ENCODE measurements at places on chromosomes 5 and 9.

- DNase-seq, result no peak
Measured at GRCh38 chr9:137919649-137920141, 42.1 kb downstream of the CACNA1B start.

- DNase-seq, result peak; percentile 8
Measured at GRCh38 chr5:94707359-94707758, 88.9 kb downstream of the SLF1 start.

- no peak for DNase-seq
Measured at GRCh38 chr5:5615569-5615968, 193.1 kb downstream of the ICE1 start.

- no peak for DNase-seq
Measured at GRCh38 chr9:128405780-128406171, 14.9 kb upstream of the CERCAM start.

DNA sequence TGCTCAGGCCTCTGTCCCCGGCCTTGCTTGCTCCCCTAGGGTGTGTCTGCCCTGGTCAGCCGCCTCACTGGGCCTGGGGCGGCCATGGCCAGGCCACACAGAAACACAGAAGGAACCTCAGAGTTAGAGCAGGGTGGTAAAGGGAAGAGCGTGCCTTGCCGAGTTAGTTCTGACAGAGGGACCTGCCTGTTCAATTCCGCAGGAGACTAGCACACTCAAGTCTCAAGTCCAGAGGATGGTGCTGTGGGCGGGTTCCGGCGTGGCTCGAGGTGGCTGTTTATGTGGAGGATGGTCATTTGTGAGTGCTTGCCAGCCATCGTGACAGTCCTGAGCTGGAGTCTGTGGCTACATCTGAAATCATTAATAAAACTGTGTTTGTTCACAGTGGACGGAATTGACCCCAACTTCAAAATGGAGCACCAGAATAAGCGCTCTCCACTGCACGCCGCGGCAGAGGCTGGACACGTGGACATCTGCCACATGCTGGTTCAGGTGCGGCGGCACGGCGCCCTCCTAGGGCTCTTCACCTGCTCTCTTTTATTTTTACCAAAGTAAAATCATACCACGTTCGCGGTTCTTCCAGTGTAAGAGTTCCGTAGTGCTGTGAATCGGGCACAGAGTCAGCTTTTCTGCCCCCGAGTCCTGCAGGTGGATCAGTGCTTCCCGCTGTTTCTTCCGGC lies 95.5 kb upstream of the CACNA1B start:
- DNase-seq, result no peak

- no peak for DNase-seq
Measured at GRCh38 chr9:18676525-18676924, 202.6 kb downstream of the ADAMTSL1 start.

DNA sequence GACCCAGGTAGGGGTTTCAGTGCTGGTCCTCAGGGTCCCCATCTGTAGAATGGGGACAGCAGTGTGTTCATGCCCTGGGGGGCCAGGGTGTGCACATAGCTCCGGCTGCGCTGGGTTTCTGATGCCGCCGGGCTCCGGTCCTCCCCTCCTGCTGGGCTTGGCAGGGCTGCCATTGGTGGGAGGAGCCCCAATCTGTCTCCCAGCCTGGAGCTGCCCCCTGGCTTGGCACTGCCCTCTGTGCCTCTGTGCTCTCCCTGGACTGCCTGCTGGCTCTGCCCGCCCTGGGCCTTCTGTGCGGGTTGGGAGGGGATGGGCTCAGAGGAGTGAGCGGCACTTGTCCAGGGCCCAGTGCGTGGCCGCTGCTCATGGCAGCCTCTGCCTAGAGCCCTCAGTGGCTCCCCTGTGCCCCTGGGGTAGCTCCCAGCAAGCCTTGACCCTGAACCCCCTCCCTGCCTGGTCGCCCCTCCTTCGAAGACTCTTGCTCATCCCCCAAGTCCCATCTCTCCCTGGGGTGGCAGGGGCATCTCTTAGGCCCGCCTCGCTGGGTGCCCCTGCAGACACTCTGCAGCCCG lies 35.7 kb downstream of the RXRA start:
- DNase-seq, result no peak

GRCh38 chr5:143428738-143429420 lies 25.4 kb upstream of the NR3C1 start:
- DNase-seq, result no peak

DNA sequence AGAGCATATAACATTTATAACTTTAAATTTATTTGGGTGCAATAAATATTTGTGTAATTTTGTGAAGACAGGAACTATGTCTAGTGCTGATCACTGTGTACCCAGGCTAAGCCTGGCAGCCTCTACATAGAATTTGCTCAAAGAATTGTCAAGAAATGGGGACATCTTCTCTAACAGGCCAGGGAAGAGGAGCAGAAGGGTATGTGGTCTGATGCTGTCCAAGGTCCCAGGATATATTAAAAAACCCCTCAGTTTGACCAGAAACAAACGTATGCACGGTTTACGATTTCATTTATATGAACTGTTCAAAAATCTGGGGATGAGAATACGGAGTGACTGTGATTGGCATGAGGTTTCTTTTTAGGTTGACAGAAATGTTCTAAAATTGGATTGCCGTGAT lies 55.9 kb downstream of the MAT2B start:
- DNase-seq, result no peak

DNA sequence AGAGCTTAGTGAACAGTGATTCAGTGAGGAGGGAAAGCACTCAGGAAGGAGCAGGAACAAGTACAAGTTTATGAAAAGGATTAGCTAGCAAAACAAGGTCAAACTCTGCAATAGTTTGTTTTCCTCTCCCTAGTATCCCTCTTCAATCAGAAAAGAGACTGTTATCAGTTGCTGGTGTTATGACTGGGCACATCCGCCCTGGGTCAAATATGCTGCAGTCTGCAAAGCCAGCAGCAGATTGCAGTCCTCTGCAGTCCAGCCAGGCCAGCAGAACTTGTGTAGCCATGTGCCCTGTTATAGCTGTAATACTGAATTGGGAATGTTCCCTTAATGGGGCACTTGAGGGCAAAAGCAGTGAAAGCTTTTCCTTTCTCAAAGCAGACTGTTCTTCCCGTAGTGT lies 12.0 kb downstream of the PCDHAC2 start:
- DNase-seq, result no peak

DNA sequence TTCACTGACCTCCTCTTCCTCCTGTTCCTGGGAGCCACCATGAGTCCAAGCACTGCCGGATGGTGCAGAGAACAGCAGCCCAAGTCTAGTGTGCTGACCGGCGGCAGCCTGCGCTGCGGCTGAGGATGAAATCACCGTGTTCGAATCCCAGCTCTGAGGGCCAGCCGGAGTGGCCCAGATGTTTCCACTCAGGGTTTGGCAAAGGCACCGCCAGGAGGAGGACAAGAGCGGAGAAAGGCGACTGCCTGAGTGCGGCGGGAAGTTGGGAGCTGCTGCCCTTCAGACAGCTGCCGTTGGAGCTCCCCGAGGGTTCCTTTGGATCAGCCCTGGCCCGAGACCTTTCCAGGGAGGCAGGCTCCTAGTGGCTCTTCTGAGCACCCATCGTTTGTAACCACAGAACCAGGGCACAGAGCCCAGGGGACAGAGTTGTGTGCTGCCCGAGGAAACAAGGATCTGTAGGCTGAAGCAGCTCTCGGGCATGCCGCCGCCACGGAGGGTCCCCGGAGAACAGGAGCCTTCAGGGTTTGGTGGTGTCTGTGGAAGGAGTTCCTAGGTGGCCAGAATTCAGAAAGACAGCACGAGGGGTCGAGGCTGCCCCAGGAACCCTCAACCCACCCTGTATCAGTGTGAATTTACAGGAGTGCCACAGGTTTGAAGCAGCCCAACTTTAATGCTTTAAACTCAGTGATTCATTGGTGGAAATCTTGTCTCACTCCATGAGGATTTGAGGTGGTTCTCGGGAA lies 115.6 kb upstream of the COL5A1 start:
- DNase-seq, result no peak

- DNase-seq, result no peak
Measured at GRCh38 chr9:26308328-26308727, 584.3 kb downstream of the CAAP1 start.

DNA sequence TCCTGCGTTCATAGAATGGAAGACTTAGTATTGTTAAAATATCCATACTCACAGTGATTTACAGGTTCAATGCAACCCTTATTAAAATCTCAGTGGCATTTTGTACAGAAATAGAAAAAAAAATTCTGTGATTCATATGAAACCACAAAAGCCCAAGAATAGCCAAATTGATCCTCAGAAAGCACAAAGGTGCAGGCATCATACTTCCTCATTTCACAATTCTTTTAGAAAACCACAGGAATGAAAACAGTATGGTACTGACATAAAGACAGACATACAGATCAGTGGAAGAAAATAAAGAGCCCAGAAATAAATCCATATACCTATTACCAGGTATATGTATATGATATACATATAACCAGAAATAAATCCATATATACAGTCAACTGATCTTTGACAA lies 86.8 kb upstream of the MEGF10 start:
- DNase-seq, result no peak

DNA sequence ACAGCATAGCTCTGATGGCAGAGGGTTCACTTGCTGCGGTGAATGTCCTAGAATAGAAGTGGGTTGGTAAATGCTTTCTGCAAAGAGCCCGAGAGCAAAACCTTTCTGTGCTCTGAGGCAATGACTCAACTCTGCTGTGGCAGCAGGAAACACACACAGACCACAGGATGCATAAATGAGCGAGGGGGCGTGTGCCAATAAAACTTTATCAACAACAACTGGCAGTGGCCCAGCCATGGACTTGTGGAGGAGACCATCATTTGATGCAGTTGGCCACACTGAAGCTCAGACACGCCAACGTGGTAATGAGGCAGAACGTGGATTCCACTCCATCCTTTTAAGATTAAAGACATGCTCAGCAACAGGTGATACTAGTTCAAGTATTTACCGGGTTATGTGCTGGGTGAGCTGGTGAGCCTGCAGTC lies 6.8 kb downstream of the MRPL36 start:
- DNase-seq, result no peak

DNA sequence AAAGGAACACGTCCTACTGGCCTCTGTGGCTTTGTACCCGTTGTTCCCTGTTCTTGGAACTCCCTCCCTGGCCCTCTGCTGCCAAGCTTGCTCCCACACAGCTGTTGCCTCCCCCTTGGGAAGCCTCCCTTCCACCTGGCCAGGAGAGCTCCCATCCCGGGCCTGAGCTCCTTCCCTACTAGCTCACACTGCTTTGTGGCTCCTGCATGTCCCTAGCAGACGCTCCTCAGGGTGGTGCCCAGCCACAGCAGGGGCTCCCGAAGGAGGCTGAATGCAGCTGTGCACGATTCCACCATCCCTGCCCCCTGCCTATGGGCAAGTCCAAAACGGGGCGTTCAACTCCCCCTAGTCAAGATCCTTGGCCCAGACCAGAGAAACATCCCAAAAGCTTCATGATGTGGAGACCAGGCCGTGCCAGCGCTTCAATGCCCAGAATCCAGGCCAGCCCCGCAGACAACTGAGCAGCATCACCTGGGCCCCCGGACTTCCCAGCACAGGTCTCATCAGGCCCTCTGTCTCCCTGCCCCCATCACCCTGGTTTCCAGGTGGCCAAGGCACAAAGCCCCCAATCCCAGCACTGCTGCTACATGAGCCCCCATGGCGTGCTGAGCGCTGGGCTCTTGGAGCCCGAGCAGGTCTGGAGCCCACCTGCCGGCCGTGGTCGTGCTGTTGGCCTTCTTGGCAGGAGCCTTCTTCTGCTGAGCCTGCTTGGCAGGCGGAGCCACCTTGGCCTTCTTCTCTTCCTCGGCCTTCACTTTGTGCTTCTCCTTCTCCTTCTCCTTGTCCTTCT lies 14.3 kb downstream of the BRD3OS start:
- DNase-seq, result no peak
